ENCODE measurements at places on chromosomes 11 and 22.

- DNase-seq = peak; percentile 54
These were observed 71.3 kb downstream of the PPP2R1B start for GRCh38 chr11:111694851-111695250.

GRCh38 chr11:95655536-95655935 is 134.0 kb downstream of the FAM76B start:
- DNase-seq = no peak

- DNase-seq = no peak
These were observed 59.8 kb upstream of the SEPTIN5 start for GRCh38 chr22:19654338-19654987.

- no peak for DNase-seq
These were observed 161.7 kb upstream of the CADM1 start for GRCh38 chr11:115665958-115666357.

GRCh38 chr11:102840018-102840417 is 3.4 kb downstream of the MMP3 start:
- no peak for DNase-seq

DNA sequence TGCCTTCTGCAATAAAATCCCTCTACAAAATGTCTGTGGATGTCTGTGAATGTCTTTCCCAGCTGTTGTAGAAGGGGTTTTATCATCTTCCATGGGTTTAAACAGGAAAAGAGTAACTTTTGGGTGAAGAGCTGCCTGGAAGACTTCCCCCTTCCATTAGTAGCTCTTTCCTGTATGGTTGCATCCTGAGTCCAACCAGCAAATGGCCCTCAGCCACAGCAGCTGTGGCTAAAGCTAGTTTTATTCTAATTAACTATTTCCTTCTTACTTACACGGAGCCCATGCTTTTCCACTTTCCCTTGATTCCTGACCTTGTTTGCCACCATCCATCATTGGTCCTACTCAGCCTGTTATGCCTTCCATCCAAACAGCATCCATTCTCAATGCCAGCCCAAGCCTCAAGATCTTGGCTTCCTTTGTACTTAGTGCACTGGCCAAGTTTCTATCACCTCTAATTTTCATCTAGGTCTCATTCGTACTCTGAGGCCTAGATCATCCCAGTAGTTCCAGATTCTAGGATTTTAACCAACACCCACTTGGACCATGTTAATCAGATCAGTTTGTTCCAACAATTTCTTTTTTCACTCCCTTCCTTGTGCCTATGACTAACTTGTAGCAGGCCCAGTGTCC is 41.5 kb upstream of the CADM1 start:
- no peak for DNase-seq

DNA sequence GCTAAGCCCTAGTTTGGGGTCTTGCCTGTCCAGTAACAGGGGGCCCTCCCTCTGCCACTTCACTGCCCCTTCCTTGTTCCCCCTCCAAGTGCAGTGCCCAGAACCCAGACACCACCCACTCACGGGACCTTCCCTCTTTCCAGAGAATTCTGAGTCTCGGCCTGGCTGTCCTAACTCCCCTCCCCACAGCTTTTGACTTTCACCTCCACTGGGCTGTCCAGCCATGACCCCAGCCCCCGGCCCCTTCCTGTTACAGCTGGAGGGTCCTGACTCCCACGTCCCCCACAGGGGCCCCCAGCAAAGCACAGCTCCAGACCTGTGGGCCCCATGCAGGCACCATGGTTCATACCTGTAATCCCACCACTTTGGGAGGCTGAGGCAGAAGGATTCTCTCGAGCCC is 71.5 kb downstream of the BRD1 start:
- no peak for DNase-seq

- DNase-seq = no peak
These were observed 534.3 kb upstream of the LARGE1 start for GRCh38 chr22:34454598-34454997.

DNA sequence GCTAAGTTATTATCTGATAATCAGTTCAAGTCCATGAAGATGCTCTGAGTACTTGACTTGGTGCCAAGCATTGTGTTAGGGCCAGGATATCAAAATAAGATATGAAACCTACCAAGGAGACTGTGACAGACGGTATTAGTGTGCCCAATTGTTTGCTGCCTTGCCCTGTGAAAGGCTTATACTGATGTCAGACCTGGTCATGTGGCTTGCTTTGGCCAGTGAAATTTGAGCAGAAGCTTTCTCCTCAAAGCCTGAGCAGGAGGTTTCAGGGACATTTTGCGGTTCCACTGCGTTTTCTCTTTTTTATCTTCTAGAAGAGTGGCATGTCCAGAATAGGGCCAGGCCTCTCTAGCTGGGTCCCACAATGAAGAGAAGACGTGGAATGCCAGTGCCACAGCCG is 15.8 kb upstream of the PKNOX2 start:
- DNase-seq = no peak

- no peak for DNase-seq
These were observed 46.8 kb downstream of the TRIM44 start for GRCh38 chr11:35709376-35709775.

DNA sequence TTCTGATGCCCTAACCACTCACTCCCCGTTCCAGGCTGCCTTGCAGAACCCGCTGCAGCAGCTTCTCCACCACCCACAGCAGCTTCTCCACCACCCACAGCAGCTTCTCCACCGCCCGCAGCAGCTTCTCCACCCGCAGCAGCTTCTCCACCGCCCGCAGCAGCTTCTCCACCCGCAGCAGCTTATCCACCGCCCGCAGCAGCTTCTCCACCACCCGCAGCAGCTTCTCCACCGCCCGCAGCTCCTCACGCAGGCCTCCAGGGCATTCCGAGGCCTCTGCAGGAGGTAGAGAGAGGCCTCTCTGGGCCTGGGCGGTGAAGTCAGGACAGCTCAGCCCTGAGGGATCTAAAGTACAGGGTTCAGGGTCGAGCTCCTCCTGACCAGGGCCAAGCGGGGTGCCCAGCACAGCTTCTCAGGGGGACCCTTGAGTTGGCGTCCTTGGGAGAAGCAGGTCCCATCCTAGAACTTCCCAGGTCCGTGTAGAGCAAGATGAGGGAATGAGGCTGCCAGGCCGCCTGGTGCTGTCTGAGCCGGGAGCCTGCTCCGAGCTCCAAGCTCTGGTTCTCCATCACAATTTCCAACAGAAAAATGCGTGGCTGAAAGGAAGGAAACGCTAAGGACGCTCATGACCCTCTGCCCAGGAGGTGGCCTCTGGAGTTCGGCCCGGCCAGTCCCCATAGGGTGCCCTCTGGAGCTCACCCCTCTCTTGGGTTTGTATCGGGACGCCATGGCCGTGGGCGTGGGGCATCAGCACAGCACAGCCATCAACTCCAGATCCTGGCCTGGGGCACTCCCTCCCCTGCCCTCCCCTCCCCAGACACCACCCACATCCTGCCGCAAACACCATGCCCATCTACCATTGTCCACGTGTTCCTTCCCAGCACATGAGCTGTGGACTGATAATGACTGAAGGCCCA is 528.6 kb downstream of the BRD1 start:
- DNase-seq = no peak

- no peak for DNase-seq
These were observed 55.5 kb downstream of the PAK1 start for GRCh38 chr11:77418155-77418970.

DNA sequence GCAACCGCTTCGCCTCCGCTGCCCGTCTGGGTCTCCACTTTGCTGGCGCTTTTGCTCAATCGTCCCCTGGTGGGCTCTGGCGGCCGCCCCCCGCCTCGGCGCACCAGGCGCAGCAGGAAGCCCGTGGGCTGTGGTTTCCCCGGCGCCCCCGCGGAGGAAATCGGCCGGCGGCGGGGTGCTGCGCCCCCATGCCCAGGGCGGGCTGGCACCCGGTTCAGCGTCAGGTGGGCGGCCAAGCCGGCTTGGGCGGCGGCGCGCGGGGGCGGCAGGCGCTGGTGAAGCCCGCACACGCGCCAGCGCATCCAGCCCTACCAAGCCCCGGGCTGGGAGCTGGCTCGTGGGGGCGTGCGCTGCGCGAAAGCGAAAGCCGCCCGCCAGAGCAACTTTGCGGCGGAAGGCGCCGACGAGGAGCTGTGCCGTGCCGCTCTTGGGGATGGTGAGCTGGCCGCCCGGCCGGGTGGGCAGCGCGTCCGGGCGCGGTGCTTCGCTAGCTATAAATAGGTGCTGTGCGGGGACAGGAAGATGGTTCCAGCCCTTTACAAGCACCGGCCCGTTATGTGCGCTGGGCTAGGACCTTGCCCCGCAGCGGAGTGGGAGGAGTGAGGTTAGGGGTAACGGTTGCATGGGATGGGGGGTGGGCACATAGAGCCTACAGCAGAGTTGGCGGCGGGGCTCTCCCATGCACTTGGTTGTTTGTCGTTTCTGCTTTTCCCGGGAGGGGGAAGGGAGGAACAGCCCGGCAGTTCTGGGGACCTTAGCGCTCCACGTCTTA is 25.0 kb upstream of the SUSD2 start:
- DNase-seq = no peak

- peak; percentile 30 for DNase-seq
These were observed 13.9 kb downstream of the DUSP8 start for GRCh38 chr11:1557904-1558774.

- DNase-seq = no peak
These were observed 15.0 kb downstream of the SLC1A2 start for GRCh38 chr11:35404388-35404775.

DNA sequence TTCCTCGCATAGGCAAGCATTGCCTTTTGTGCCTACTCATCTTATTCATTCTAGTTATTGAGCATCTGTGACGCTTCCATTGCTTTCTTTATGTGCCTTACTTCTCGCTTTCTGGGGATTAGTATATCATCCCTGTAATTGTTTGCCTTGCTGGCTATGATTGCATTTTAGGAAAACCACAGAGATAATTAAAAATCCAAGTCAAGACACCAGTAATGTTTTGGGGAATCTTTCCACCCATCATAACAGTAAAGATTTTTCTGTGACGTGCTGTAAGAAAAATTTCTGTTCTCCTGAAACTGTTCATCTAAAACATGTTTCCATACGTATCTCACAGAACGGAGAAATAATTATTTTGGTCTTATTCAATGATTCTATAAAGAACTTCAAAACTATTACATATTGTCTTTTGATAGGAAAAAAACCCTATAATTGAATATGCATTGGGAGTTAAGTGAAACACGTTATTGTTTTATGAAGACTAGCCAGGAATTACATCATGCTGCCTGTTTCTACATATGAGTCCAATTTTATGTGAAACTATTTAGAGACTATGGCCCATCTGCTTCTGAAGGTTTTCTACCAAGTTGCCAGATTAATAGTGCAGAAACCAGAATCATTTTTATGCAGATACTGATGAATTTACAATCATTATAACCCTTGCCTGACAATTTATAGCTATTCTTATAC is 133.7 kb upstream of the FIBIN start:
- DNase-seq = no peak

DNA sequence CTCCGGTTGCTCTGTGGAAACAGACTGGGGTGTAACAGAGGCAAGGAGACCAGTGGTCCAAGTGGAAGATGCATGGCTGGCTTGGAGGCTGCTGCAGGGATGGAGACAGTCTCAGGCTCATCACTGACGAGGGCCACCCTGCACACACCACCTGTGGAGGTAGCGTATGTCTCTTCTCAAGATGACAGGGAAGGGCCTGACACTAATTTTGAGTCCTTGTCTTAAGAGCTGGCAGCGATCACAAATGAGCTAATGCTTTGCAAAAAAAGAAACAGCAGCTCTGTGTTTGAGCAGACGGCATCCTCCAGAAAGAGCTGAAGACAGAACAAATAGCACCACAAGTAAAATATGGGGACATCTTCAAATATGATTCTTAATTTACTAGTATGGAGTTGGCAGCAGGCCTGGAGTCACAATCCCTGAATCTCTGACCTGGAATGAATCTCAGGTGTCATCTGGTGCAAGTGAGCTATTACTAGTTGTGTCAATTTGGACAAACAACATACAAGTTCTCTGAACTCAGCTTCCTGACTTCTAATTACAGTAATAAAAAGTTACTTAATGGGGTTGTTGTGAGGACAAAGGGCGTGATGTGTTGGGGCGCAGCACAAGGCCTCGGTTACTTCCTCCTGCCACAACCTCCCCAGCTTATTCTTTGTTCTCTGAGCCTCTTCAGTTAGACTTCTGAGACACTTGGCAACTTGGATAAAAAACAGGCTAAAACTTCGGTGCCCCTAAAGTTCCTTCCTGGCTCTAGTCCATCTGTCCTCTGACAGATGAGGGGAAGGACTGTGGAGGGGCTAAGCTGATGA is 95.2 kb upstream of the BID start:
- DNase-seq = no peak

DNA sequence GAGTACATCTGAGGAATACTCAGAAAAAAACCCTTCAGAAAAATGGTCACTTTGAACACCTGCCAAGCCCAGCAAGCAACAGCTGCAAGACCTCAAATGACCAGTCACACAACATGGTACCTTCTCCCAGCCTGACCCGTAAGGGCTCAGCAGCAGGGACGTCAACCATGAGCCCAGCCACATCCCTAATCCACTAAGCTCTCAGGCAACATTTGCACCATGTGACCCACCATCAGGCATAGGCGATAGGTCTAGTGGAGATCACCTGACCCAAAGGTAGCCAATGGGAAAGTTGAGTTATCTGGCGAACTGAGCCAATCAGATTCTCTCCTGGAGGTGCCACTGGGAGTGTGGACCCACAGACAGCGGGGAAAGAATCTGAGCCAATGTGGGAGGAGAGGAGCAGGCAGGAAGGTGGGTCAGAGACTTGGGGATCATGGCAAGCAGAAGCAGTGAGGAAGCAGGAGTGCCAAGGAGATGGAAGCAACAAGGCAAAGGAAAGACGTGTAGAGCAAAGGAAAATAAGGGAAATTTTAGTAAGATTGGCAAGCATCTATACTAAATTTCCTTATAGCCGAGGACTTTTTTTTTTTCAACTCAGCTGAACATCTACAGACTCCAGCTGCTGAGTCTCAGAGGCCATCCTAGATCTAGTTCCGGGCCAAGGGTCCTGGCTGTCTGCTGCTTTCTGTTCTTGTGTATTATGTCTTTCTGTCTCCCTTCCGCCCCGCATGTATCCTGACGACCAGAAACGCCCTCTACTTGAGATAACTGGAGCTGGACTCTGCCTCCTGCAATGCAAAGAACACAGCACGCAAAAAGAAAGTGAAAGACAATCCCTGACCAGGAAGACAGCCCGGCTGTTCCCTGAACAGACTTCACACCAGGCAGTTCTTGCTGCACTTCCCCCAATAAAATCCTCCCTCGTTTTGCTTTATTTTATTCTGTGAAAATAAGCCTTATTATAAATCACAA is 11.0 kb upstream of the PLAAT2 start:
- DNase-seq = peak; percentile 48

DNA sequence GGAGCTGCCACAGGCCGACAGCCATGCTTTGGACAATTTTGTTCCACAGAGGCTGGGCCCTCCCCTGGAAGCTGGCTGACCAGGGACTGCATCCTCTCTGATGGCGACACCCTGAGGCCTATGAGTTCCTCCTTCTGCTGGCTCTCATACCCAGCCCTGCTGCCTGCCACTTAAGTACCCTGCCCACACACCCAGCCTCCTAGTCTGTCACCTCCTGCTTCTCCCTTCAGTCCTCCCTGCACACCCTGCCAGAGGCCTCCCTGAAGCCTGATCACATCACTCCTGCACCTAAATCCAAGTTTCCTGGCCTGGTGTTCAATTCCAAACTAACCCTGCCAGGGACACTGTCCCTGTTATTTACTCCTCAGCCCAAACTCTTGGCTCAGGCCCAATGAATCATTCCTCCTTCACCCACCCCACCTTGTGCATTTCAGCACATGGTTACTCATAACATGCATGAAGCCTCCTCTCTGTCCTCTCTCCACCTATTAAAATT is 136.7 kb upstream of the NECTIN1 start:
- DNase-seq = no peak

- no peak for DNase-seq
These were observed 12.1 kb upstream of the DKK3 start for GRCh38 chr11:12020546-12020945.
